ENCODE measurements at places on chromosomes 6 and 20.

DNA sequence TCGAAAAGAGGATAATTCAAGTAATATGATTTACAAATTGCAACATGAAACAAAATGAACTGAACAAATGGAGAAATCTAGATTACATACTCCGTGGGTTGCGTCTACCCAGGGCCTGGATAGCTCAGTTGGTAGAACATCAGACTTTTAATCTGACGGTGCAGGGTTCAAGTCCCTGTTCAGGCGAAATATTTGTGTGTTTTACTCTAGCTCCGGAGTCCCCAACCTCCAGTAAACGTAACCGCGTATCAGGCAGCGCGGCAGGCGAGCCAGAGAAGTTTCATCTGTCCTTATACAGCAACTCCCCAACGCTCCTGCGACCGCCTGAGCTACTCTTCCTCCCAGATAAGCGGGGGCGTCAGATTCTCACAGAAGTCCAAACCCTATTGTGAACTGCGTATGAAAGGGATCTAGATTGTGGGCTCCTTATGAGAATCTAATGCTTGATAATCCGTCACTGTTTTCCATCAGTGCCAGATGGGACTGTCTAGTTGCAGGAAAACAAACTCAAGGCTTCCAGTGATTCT, 176.1 kb downstream of the TRIM27 start:
- DNase-seq, result no peak

DNA sequence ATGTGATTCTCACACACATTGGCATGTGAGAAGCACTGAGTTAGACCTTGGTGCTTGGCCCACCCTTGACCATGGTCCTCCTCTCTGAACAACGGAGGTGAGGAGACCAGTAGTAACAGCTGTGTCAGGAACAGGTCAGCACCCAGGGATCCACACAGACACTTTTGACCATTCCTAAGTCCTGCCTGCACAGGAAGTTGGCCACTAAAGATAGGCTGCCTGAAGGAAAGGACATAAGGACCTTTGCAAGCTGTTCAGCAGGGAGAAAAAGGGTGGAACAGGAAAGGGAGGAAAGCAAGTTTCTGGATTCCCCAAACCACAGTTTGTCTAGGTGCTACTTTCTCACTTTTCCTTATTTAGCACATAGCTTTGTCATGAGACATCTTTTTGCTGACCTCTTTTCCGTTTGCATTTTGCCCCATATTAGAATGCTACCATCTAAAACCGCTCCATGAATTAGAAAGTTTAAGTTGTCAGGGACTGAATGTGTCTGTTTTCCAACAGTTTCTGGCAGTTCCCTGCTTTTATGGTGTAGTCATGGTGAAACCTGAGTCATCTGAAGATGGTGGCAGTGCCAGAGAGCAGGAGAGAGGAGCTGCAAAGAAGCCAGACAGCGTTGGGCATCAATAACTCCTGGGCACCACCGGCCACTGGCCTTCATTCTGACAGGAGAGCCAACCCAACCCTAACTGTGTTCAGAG, 1.1 kb upstream of the CD109 start:
- no peak for DNase-seq

DNA sequence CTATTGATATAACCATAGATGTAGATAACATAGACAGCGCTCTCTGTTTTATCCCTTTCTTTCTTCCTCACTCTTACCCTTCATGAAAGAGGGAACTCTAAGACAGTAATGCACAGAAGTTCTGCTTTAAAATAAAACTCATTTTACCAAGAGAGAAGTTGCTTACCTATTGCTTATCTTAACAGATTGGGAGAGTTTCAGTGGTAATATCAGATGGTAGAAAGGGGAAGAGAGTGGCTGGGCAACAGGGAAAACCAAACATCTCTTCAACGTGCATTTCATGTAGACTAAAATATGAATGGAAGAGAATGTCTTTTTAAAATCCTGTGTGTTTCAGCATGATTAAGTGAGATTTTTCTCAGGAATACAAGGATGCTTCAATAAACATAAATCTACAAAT, 45.3 kb upstream of the SIRPG start:
- DNase-seq, result no peak

DNA sequence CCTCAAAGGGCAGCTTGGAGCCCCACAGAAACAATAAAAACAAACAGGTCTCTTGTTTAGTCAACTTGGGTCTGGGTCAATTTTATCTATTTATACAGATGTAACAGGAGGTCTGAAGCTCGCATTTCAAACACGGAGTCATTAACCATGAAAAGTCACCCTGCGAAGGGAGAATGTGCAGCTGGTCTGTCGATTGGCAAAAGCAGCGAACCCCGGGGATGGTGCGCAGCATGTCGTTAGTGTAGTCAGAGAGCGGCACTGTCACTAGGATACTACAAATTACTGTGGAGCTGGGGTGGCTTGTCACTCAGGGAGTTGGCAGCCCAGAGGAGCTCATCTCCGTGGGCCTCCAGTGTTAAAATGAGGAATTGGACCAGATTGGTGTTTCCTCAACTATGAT, 190.4 kb upstream of the ARG1 start:
- no peak for DNase-seq

DNA sequence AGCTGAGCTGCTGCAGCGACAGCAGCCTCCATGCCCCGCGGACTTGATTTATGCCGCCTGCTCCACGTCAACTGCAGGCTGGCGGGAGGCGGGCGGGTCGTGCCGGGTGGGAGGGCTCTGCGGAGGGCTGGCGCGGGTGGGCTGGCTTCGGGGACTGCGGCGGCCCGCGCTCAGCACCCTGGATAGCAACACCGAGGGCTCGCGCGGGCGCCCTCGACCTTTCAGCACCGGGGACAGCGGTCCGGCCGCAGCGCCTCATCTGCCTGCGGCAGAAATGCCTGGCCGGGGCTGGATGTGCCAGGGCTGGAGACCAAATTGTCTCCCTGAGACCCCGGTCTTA, 792 bp downstream of the SNAP25 start:
- peak; percentile 37 for DNase-seq

GRCh38 chr20:64101731-64102621, 5.4 kb downstream of the NPBWR2 start:
- no peak for DNase-seq

DNA sequence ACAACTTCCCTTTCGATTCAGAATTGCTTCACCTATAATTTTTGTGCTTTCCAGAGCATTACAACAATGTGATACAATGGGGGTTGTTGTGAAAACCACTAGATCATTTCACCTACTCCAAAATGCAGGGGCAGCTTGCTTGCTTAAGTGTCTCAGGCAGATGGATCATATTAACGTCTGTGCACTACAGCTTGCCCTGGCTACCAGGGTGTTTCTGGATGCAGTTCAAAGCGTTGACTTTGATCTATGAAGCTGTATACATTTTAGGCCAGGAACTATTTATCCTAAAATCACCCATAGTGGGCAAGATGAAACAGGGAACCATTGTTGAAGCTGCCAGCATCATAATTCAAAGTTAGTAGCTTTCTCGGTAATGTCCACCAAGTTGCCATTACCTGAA, 339.5 kb upstream of the HSF2 start:
- no peak for DNase-seq

DNA sequence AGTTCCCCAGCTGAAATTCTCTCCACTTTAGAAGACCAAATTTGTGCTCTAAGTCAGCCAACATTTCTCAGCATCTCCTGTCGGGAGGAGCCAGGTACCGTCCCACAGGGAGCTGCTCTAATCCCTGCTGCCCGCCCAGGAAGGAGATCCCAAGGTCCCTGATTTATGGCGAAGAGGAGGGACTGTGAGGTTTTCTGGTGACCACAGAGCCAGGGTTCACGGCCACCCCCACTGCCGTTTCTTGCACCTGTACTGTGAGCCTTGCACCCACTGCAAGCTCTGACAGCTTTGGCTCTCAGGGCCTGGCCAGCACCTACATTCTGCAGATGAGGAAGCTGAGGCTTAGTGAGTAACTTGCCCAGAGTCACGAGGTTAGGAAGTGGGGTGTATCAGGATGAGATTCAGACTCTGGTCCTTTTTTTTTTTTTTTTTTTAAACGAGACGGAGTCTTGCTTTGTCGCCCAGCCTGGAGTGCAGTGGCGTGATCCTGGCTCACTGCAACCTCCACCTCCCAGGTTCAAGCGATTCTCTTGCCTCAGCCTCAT, 34.9 kb downstream of the FOXC1 start:
- DNase-seq, result no peak

- no peak for DNase-seq
Observed at GRCh38 chr20:12555369-12555768, 453.4 kb upstream of the SPTLC3 start.

DNA sequence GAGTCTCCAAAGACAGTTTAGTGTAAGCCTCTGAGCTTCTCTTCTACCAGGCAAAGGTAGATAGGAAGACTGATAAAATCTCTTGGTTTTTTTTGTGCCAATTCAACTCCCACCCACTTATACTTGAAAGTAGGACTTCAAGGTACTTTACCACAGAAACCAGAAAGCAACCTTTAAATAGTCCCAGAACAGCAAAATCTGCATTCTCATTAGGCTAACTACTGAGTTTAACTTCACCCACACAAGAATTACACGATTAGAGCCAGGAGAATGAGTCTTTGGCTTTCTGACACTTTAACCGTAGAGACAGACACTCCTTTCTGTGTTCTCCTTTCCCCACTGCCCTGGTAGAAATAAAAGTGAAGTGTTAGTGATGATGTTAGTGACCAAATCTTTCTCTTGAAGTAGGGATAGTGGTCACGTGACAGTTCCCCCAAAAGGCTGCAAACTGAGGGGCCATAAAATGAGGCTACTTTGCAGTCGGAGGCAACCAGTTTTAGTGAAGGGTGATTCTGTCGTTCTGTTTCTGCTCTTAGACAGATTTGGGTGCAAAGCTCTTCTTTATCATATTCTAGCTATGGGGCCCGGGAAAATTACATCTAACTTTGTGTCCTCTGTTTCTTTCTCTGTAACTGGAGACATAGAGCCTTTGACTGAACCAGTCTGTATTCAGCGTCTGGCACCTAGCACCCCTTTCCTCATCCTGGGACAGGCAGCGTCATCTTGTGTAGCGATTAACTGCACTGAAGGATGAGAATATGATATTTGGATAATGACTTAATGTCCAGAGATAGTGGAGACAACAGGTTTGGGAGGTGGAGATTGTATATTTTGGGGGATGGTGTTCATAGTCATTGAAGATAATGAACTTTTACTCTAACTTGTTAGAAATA, 206.4 kb upstream of the CITED2 start:
- no peak for DNase-seq

- DNase-seq, result no peak
Observed at GRCh38 chr6:129507059-129507807, 202.7 kb downstream of the ARHGAP18 start.

DNA sequence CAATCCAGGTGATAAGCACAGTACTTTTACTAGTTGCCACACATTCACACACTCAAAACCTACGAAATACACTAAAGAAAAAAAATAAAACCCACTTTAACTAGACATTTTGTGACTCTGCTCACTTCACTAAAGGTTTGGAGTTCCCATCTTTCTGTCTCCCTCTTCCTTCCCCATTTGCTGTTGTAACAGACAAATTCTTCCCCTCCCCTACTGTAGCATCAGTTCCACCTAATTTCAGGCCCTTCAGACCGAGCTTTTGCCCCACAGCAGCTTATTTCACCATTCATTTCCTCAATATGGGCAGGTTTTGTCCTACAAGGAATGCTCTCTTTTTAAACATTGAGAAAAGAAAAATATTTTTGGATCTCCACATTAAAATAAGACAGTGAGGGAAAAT, 31.3 kb upstream of the MRAP2 start:
- no peak for DNase-seq

DNA sequence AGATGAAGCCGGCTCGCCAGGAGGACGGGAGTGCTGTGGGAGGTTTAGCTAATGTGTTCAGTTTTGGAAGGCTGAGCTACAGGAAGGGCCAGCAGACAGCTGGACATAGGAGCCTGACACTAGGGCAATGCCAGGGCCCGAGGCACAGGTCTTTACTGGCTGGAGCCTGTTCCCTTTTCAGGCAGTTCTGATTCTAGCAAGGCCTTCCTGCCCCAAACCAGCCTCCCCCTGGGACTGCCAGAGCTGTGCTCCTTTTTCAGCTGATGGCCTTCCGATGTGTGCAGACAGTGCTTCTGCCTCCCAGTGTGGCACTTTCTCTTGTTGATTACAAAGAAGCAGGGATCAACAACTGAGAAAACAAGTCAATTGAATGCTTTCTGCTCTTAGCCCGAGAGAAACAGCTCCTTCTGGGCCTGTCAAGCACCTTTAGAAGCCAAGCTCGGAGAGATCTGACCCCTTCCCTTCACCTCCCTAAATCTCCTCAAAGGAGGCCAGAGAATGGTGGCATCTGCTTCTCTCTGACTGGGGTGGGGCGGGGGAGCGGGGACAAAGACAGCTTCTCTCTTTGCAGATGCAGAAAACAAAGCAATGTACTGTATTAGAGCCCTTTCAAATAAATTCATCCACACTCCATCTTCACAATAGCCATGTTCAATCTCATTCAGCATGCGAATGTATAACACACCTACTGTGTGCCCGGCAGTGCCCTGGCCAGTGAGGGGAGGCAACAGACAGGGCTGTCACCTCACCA, 63.2 kb downstream of the RAB44 start:
- DNase-seq, result no peak

DNA sequence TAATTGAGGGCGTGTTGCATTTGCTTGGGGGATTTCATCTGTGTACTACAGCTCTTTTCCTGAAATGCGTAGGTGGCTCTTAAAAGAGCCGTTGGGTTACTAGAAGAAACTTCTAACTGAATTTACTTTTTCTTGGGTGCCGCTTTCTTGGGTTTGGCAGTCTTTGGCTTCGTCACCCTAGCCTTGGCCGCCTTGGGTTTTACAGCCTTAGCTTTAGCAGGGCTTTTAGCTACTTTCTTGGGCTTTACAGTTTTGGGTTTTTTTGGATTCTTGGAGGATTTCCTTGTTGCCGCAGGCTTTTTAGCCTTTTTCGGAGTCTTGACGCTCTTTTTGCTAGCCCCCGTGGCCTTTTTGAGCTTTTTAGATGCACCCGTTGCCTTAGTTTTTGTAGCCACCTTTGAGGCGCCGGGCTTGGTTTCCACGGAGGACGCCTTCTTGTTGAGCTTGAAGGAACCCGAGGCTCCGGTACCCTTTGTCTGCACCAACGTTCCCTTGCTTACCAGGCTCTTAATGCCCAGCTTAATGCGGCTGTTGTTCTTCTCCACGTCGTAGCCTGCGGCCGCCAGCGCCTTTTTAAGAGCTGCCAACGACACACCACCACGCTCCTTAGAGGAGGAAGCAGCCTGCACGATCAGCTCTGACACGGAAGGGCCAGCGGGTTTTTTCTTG, 54.5 kb downstream of the TRIM38 start:
- DNase-seq, result no peak

DNA sequence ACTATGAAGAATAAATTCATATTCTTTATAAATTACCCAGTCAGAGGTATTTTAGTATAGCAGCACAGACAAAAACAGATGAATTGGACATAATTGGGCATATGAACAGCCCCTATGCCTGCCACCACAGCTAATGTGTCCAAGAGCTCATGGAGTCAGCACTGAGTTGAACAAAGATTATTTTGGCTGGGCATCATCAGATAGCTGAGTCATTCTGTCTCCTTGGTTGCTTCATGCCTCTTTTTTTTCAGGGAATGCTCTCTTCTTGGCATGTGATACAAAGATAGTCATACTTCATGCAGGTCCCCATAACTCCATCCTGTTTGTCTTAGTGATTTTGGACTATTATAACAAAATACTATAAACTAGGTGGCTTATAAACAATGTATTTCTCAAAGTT, 275.6 kb downstream of the TENT5A start:
- DNase-seq, result no peak

- DNase-seq, result no peak
Observed at GRCh38 chr6:13527671-13528056, 40.3 kb upstream of the GFOD1 start.

- no peak for DNase-seq
Observed at GRCh38 chr6:49980898-49981297, 11.5 kb upstream of the DEFB113 start.

- DNase-seq, result no peak
Observed at GRCh38 chr6:155493694-155494143, 38.1 kb upstream of the NOX3 start.

- no peak for DNase-seq
Observed at GRCh38 chr20:44552950-44553908, 29.1 kb upstream of the PKIG start.

Data from stimulated activated CD4-positive, alpha-beta T cell treated with anti-CD3 and anti-CD28 coated beads, Interleukin-12 subunit alpha, Interleukin-12 subunit beta, amount 100 ng/mL, for 24 hours (primary cell).